ENCODE measurements at places on chromosomes 2 and 18. TPM values are rescaled to one million over a fixed set of nuclear protein-coding genes. Genes with fewer than 3 reads are reported as not detected.

The REG3A gene
- not detected for total RNA-seq

The PSD4 gene
- total RNA-seq: 2.5 TPM

The MEMO1 gene
- 74.3 TPM for total RNA-seq

The NR4A2 gene
- 0.96 TPM for total RNA-seq

The FAHD2B gene
- total RNA-seq: 6.8 TPM

The C2orf80 gene
- not detected for total RNA-seq

The PLB1 gene
- 1.6 TPM for total RNA-seq

The ERFE gene
- 0.10 TPM for total RNA-seq

The CREG2 gene
- 0.59 TPM for total RNA-seq

The RETSAT gene
- 47.3 TPM for total RNA-seq

The UGP2 gene
- total RNA-seq: 267 TPM

The EFHD1 gene
- 1.2 TPM for total RNA-seq

The MPP4 gene
- total RNA-seq: 24.3 TPM

The FN1 gene
- total RNA-seq: 3,699 TPM

Data from RPMI7951 (cell line).